Stimulated activated CD4-positive, alpha-beta T cell treated with anti-CD3 and anti-CD28 coated beads, Interleukin-4, amount 100 ng/mL, for 4 hours (primary cell): ENCODE measurements at places on chromosomes 7 and 10.
A peak's percentile ranks its signal among the peaks of the same experiment; 100 is the strongest.

DNA sequence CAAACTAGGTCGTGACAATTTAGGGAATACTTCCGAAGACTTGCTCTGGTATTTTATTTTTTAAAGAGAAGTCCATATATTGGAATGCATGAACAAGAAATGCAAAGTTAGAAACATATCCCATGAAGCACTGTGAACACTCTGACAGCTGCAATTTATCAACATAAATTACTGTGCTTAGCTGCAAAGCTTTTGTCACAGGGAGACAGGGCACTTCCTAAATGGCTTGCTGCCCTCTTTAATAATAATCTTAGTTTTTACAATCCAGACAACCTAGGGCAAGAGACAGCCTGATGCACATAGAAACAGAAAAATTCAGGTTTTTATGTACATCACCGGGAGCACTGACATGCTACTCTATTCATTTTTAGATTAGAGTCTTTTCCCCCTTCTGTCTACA is 78.3 kb upstream of the NOBOX start:
- DNase-seq = no peak

GRCh38 chr10:120738658-120739057 is 112.5 kb upstream of the WDR11 start:
- DNase-seq = no peak

GRCh38 chr7:128251337-128251736 is 10.3 kb downstream of the LEP start:
- no peak for DNase-seq

- DNase-seq = no peak
Measured at GRCh38 chr7:88665892-88666514, 93.5 kb upstream of the ZNF804B start.

GRCh38 chr10:99854860-99855259 is 72.4 kb downstream of the ABCC2 start:
- no peak for DNase-seq

DNA sequence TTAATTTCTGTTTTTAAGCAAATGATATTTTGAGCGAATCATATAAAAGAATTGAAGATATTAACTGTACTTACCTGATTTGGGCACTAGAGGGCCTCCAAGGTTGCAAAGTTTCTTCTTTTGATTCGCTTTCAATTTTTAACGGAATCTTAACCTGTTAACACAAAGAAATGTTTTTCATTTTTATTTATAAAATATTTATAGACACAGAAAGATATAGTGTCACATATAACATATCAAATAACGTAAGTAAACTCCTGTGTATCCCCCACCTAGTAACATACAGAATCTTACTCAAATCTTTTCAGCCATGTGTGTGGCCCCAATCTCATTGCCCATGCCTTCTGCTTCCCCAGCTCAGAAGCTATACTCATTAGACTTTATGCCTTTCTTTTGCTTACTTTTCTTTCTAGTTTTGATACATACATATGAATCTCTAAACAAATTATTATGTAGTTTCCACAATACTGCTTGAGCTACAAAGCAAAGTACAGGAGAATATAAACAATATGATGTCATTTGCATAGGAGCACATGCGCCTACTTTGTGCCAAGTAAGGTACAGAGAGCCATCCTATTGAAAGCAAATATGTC is 49.5 kb upstream of the ZPBP start:
- no peak for DNase-seq

GRCh38 chr7:150986099-150986512 is 4.7 kb upstream of the NOS3 start:
- DNase-seq = peak; percentile 45

DNA sequence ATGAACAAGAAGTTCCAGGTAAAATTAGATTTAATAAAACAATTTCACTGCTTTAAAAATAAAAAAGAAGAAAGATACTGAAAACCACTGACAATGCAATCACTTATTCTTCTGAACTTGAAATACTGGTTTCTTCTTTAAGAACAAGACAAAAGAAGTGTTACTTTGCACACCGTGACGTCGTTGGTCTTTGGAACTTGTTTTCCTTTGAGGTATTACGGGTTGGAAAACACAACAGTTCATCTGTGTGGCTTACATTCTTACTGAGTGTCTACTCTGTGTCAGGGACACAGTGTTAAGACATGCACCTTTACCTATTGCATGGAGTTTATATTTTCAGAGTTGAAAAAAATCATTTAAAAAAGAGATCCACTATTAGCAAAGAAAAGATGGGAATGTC is 41.3 kb upstream of the UCN3 start:
- DNase-seq = no peak

DNA sequence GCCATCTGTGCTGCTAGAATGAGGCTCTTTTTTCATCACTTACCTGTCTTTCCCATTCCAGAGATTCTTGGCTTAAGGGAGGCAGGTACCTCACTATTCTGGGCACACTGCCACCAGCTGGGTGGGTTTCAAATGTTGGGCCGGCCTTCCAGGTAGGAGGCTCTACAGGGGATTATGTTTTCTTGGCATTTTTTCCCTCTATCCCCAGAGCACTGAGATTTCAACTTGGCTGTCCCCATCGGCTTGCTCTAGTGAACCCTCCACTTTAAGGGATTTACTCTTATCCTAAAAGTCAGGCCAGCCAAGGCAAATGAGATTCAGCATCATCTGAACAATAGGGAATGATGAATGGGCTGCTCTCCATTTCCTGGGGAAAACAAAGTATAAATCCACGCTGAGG is 710.1 kb upstream of the CELF2 start:
- no peak for DNase-seq

DNA sequence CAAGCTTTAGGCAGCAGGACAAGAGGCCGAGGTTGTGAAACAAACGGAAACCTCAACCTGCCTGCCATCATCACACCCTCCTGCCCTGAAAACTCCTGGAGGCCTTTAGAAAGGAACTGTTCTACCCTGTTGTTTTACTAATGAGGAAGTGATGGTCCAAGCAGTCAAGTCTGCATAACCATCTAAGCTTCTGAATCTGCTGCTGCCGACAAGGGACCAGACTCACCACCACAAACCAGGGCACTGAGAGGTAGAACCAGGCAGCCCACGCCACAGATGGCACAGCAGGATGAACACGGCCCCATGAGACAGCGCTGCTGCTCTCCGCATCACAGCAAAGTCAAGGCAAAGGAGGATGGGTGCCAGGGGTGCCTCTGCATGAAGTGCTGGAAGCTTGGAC is 209.4 kb downstream of the CELF2 start:
- no peak for DNase-seq

DNA sequence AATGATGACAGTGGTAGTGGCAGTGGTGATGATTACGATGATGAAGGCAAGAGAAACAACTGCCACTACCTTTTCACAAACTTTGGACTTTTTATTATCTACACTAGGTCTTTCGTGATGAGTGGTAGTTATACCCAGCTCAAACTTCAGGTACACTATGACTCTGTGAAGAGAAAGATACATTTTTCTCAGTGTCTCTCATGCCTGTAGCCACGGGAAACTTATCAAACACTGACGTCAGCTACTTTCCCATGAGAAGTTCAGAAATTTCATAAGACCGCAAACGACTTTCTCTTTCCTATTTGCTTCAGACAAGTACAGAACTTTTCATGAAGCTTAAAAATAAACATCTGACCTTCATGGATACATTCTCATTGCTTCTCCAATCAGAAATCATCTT is 57.0 kb downstream of the CALD1 start:
- no peak for DNase-seq

GRCh38 chr10:44862006-44862751 is 49.0 kb upstream of the TMEM72 start:
- no peak for DNase-seq

DNA sequence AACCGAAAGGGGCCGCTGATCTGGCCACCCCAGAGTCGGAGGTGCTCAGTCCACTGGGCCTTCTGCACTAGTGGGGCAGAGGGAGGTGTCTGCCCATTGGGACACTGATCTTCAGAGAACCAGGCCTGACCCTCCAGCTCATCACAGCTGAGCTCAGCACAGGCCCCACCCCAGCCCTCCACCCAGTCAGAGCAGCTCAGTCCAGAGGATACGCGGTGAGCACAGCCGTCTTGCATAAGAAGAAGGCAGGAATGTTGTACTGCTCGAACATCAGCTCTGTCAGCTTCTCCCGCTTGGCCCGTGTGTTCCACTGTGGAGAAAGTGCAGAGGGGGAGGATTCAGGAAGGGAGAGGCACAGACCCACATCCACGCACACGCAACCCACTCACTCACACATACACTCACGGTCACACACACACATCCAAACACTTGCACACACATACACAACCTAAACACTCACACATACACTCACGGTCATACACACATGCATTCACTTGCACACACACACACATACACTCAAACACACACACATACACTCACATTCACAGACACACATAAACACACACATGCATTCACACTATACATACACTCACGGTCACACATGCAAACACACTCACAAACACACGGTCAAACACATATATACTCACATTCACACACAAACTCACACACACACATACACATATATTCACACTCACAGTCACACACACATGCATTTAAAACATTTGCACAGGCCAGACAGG is 6.3 kb downstream of the ACTL6B start:
- DNase-seq = no peak

DNA sequence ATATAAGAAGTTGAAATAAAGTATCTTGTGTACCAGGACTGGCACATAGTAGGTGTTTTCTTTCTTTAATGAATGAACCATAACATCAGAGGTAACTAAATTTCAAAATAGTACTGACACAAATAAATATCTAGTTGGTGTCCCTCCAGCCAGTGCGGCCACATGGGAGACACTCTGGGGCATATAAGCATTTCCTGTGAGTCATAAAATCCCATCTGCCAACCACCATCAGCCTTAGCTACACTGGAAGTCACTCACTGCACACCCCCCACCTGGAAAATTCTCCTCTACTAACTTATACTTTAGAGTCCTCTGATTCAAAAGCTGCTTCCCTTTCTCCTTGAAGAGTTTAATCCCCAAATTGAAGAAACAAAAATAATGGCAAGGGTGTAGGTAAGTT is 32.5 kb downstream of the DYDC1 start:
- DNase-seq = no peak

DNA sequence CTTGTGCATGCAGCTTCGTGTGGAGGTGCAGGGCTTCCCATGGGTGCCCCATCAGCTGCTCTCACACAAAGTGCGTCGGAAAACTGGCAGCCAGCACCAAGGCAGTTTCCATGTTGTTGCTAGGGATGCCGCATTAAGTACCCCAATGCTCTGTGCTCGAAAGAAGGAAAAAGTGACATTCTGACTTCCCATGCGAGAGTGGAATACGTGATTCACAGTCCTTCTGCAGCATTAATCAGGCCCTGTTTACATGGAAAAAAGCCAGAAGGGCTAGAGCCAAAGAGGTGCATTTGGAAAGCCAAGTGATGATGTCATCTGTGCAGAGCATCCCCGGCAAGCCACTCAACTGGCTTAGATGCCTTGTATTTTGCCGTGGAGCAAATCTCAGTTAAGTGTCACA is 258.3 kb downstream of the GATA3 start:
- no peak for DNase-seq

GRCh38 chr7:123615344-123615743 is 13.7 kb downstream of the ASB15 start:
- DNase-seq = no peak

- DNase-seq = no peak
Measured at GRCh38 chr10:34938399-34938670, 123.2 kb upstream of the PARD3 start.

- DNase-seq = no peak
Measured at GRCh38 chr7:30912731-30912985, 1.0 kb downstream of the AQP1 start.

DNA sequence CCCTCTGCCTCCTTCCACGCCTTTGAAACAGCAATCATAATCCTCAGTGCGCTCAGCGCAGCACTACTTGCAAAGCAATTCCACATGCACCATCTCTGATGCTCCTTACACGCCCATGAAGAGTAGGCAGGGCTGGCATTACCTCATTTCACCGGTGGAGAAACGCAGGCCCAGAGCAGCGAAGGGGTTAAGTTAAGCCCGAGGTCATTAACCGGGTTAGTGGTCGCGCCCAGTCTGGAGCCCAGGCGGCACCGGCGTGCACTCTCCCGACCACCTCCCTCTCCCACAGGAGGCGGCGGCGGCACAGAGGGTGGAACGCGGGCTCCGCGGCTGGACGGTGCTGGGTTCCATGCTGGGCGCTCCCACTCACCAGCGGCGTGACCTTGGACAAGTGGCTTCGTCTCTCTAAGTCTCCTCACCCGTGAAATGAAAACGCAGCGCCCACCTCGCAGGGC is 515 bp downstream of the FASTK start:
- no peak for DNase-seq

GRCh38 chr7:155507576-155507975 is 38.8 kb downstream of the CNPY1 start:
- no peak for DNase-seq

DNA sequence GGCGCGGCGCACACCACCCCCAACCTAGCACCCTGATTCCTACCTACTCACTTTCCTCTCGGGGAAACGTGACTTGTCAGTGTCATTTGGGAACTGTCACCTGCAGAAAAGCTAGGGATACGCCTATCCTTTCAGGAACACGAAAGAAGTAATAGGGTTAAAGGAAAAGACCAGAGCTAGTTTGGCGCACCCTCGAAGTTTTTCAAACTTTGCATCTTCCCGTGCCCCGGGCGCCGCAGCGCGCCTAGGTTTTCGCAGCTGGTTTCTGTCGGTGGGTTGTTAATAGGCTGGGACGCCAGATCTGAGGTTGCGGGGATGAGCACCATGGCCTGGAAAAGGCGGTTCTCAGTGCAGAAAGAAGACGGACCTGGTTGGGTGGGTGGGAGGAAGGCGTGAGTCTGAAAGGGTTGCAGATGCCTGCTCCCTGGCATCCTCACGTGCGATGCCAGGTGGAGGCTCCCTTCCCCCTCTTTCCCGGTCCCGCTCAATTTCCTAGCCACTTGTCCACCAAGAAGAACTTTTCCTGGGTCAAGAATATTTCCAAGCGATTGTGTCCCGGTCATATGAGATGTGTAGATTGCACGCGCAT is 568 bp upstream of the MEOX2 start:
- no peak for DNase-seq

GRCh38 chr7:152544481-152544927 is 108.7 kb upstream of the KMT2C start:
- DNase-seq = no peak

DNA sequence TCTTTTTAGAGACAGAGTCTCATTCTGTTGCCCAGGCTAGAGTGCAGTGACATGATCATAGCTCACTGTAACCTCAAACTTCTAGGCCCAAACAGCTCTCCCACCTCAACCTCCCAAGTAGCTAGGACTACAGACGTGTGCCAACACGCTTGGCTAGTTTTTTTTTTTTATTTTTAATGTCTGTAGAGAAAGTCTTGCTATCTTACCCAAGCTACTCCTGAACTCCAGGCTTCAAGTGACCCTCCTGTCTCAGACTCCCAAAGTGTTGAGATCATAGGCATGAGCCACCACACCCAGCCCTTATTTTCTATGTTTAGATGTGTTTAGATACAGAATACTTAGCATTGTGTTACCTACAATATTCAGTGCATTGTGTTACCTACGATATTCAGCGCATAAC is 46.4 kb downstream of the KMT2E start:
- DNase-seq = no peak
